ENCODE measurements at places on chromosomes 11 and 22. TPM values are rescaled to one million over a fixed set of nuclear protein-coding genes. Genes with fewer than 3 reads are reported as not detected.
A peak's percentile ranks its signal among the peaks of the same experiment; 100 is the strongest.

- DNase-seq: peak; percentile 24
Measured at GRCh38 chr11:2511421-2512369, 66.9 kb downstream of the KCNQ1 start.

- no peak for DNase-seq
Measured at GRCh38 chr11:119697882-119698281, 31.1 kb downstream of the NECTIN1 start.

HDAC10 gene
- total RNA-seq: 156 TPM

- DNase-seq: no peak
Measured at GRCh38 chr11:121613724-121614123, 161.0 kb upstream of the SORL1-AS1 start.

DNA sequence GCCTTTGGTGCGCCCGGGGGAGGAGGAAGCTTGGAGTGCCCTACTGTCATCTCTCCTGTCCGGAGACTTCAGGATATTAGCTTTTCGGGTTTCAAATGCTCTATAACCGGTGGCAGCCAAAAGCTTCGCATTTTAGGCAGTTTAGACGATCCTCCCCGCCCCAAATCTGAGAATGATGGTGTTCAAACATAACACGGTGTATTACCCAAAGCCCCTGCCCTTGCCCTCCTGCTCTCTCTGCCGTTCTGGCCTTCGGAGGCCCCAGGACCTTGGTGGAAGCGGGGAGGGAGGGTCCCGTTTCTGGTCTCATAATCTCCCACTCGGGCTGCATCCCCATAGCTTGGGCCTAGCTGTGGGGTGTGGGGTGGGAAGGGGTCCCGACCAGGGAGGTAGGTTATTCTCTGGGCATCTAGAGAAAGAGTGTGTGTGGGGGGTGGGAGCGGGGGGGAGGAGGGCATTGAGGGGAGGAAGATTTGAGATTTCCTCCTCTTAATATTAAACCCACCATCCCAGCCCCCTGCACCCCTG lies 2.3 kb downstream of the PKNOX2 start:
- DNase-seq: no peak

GRCh38 chr11:10488121-10488933 lies 33.3 kb downstream of the AMPD3 start:
- DNase-seq: peak; percentile 45

DNA sequence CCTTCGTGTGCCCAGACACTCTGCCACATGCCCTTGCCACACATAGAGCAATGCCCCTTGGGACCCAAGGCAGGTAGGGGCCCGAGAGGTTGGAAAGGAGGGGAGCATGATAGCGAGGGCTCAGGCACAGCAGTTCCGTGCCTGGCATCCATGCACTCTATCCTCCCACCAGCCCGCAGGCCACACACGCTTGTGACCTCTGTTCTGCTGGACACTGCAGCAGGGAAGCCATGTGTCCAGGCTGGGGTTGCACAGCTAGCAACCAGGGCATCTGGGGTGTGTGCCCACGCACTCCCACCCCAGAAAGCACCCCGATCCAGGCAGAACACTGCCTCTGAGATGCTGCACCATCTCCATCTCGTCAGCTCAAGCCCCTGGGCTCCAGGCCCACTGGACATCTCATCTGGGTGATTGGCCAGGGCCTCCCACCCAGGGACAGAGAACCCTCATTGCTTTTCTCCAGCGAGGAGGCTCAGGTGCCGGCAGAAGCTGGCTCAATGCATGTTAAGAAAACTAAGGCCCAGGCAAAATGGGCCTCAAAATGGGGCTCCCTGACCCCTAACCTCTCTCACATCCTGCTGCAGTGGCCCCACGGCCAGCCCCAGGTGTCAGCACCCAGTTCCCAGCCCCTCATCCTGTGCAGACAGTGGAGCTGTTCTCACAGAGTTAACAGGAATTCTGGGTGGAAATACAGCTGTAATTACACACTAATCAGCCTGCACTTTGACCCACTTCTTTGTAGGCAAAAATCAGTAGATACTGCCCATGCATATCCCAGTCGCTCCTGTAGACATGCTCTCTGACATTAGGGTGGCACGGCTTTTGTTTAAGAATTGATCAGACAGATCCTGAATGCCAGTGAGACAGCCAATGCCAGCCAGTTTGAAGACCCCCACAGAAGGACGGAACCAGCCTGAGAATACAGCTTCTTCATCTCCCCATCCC lies 173.9 kb upstream of the B3GAT1 start:
- no peak for DNase-seq

DNA sequence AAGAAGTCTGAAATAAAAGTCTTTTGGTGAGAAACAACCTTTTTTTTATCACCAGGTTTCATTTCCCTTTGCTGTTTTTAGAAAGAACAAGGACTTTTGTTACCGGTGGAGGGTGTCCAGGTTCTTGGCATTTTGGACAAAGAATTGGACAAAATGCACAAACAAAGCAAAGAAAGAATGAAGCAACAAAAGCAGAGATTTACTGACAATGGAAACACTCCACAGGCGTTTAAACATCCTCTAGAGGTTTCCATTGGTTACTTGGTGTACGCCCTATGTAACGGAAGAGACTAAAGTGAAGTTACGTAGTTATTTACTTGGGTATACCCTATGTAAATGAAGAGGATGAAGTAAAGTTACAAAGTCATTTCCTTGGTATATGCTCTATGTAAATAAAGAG lies 1487.0 kb downstream of the LRRC4C start:
- no peak for DNase-seq

GRCh38 chr11:73528013-73528412 lies 69.9 kb downstream of the FAM168A start:
- DNase-seq: no peak

DNA sequence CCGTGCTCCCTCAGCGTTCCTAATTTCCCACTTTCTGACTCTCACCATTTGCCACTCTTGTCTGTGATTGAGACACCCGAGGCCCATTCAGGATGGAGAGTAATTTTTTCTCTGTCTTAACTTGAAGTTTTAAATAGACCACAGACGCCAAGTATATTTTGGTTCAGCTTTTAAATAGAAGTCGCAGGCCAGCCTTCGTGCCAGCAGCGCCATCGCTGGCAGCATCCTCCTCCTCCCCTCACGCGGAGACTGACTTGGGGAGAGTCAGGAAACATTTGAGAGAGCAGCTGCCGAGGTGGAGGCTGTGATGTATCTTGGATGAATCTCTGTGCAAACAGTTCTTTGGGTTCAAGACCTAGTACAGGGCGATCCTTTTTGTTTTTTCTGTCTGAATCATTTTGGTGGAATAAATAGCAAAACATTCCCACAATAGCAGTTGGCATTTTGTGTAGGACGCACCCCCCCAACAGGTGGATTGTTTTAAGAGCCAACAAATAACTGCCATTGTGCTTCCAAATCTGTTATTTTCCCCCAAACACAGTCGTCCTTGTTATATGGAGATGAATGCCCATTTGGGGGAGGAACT lies 889 bp upstream of the DMC1 start:
- DNase-seq: no peak

DNA sequence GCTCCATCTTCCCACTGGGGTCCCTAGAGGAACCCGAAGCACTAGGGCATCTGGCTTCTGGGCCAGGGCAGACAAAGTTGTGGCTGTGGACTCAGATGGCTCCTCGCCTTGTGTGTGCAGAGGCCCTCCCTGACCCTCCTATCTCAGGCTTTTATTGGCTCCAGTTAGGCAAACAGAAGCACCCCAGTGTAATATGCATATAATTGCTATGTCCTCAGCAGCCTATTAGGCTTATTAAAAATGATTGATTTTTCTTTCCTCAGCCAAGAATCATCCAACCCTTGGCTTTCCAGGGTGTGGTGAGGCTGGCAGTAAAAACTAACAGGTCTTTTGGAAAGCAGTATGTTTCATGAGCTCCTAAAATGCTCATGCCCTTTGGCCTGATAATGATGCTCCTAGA lies 22.3 kb downstream of the UPB1 start:
- DNase-seq: no peak

CLDN5 gene
- total RNA-seq: 67.7 TPM

GRCh38 chr11:113643006-113643585 lies 63.0 kb downstream of the TMPRSS5 start:
- DNase-seq: no peak

GRCh38 chr11:64524158-64524527 lies 66.9 kb upstream of the SLC22A12 start:
- no peak for DNase-seq

OR4A5 gene
- total RNA-seq: not detected

DNA sequence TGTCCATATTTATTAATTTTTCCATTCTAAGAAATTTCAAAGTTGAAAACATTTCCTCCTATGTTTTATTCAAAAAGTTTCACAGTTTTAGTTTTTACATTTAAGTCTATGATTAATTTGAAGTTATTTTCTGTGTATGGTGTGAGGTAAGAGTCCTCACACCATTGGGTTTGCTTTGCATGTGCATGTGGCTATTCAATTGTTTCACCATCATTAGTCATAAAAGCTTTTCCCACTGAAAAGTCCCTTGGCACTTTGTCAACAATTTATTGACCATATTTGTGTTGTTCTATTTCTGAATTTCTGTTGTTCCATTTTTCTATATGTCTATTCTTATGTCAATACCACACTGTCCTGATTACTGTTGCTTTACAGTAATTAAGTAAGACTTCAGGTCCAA lies 186.5 kb downstream of the KIF18A start:
- no peak for DNase-seq

CHST1 gene
- 0.37 TPM for total RNA-seq

- no peak for DNase-seq
Measured at GRCh38 chr11:125468025-125468424, 28.0 kb downstream of the FEZ1 start.

FADS1 gene
- total RNA-seq: 17.6 TPM

DNA sequence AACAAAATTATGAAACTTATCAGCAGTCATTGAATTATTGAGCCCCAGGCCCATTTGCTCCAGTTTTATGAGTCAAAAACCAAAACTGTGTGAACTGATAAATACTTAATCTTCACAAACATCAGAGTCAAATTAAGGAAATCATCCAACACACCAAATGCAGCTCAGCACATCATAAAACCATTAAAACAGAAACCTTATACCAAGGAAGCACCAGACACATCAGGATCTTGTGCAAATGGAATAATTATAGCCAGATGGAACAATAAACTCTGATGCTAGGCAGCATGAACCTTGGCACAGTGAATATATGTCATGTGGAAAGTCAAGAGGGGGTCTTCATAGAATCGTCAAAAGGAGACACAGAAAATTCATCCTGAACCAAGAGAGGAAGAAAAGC lies 410.7 kb upstream of the API5 start:
- DNase-seq: no peak
